ENCODE measurements at places on chromosomes 4 and X.
A peak's percentile ranks its signal among the peaks of the same experiment; 100 is the strongest.

GRCh38 chr4:71559957-71560571 is 221.2 kb downstream of the SLC4A4 start:
- DNase-seq, result no peak

- DNase-seq, result no peak
Measured at GRCh38 chrX:119622356-119623232, 16.4 kb upstream of the NKRF start.

DNA sequence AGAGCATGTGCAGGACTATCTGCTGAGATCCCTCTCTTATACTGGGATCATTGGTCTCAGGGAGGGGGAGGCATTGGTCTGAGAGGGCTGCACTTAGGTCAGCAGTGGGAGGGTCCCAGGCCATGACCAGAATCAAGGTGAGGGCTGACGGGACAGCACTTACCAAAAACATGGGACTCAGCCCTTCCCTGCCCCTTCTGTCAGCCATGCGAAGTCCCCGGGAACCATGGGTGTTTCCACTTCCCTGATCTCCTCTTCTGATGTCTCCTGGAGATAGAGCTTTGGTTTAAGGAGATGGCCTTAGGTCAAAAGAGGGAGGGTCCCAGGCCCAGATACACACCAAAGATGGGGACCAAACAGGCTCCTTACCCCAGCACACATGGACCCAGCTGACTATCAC is 12.9 kb upstream of the HSFX1 start:
- DNase-seq, result no peak

DNA sequence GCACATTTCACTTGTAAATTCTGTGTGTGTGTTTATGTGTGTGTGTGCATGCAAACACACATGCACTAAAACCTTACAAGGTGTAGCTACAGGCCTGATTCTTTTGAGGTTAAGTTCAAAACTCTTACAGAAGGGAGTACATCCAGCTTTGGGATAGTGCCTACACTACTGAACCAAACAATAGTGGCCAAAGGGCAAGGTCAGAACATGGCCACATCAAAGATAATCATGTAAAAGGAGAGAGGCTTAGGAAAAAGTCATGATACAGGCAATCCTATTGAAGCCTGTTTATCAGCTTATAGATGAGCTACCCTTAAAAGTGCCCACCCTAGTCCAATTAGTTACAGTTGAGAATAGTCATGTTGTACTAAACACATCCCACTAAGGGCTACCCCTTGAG is 139.6 kb downstream of the IDS start:
- no peak for DNase-seq

GRCh38 chr4:105462576-105462975 is 11.3 kb downstream of the PPA2 start:
- no peak for DNase-seq

DNA sequence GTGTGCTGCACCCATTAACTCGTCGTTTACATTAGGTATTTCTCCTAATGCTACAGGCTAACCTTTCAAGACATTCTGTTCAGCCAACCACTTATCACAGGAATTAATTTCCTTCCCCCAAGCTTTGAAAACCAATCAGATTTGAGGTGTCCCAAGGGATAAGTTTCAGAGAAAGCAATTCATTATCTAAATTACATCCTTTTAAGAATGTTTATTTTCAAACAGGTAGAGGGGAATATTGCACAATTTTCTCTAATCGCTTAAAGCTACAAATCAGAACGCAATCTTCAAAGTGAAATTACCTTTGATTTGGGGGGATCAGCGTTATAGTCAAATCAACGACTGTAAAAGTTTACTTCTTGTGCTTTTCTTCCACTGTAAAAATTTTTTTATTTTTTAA is 1.6 kb downstream of the CLOCK start:
- DNase-seq, result peak; percentile 50

DNA sequence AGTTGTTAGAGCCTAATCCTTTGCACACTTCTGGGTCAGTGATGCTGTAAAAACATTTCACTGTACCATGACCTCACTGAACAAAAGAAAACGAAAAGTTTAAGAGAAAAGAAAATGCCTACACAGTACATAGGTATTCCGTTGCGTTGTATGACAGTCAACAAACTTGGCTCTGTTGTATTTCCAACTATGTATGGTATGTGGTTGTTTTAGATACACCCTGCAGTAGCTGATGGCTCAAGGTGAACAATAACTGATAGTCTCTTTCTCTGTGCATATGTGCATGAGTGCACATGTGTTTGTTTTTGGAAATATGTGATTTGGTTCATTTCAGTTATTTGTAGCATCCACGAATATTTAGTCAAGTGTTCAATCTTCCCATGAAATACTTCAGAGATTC is 176.0 kb downstream of the BMPR1B start:
- no peak for DNase-seq

GRCh38 chr4:52263607-52264006 is 212.5 kb downstream of the SPATA18 start:
- DNase-seq, result peak; percentile 49

- DNase-seq, result no peak
Measured at GRCh38 chrX:24204958-24205357, 55.4 kb downstream of the ZFX start.

- peak; percentile 51 for DNase-seq
Measured at GRCh38 chrX:107565931-107566603, 62.2 kb upstream of the PRPS1 start.

- DNase-seq, result peak; percentile 87
Measured at GRCh38 chr4:165631208-165631894, 241.7 kb upstream of the TLL1 start.

DNA sequence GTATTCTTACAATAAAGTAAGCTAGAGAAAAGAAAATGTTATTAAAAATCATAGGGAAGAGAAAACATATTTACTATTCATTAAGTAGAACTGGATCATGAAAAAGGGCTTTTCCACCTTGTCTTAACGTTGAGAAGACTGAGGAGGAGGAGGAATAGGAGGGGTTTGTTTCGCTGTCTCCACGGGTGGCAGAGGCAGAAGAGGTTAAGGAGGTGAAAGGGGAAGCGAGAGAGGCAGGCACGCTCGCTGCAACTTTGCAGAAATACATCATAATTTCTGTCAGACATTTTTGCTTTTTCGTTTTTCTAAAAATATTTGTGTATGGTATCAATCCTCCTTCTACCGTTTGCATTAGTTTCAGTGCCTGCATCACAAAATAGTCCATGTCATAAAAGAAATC is 2375.1 kb upstream of the AGA start:
- DNase-seq, result no peak

DNA sequence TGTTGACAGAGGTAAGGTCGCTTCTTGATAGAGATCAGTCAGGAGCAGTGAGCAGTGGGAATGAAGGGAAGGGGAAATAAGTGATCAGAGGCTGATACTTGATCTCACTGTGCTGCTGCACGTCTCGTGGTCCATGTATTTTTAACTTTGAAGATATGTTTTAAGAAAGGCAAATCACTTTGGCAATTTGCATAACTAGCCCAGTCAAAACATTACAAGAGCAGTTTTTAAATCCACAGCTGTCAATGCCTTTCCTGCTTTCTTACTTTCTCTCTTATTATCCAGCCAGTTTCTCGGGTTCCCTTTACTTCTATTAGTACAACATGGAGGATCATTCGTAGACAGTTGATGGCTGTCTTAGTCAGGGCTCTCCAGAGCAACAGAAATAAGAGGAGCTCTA is 472.8 kb downstream of the TMA16 start:
- DNase-seq, result no peak

DNA sequence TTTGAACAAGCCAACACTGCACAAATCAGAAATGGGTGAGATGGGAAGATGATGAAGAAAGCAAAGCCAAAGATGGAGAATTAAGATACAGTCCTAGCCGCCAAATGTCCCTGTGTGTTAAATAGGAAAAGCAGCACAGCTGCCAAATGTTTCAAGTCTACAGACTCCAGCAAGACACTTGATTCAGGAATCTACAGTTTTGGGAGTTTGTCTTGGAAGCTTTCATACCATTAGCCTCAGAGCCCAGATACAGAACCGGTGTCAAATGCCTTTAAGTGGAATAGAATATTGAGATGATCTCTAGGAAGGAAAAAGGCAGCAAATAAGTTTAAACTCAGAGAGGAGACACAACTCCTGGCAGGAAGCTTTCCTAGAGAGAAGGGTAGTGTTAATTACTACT is 30.3 kb downstream of the OPHN1 start:
- DNase-seq, result no peak

DNA sequence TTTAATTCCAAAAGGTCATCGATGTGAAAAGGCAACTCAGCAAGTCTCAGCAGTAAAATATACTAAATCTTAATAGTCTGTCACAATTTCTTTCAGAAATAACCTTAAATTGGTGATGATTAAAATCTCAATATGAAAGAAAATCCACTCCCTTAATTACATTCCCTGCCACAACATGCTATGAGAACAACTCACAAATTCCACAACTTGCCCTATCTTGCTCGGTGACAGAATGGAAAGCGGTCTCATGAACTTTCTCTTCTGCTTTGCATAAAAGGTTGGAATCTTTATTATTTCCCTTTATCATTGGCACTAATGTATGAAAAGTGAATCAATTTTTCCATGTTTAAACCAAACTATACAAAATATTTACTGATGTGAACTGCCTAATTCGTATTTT is 380.8 kb downstream of the TMA16 start:
- DNase-seq, result peak; percentile 69

DNA sequence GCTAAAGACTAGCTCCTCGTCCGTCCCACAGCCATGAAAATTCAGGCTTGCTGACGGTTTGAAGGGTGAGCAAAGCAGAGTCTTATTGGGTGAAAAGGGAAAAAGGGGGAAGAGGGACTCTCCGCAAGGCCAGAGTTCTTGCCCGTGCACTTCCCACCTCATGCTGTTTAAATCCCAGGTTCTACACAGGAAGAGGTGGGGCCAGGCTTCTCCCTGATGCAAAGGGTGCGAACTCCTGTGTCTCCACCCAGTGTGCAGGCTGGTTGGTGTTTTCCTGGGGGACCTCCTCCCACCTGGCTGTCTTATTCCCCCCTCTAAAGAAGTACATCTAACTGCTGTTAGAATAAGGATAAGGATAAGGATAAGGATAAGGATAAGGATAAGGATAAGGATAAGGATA is 18.0 kb upstream of the LANCL3 start:
- DNase-seq, result no peak

DNA sequence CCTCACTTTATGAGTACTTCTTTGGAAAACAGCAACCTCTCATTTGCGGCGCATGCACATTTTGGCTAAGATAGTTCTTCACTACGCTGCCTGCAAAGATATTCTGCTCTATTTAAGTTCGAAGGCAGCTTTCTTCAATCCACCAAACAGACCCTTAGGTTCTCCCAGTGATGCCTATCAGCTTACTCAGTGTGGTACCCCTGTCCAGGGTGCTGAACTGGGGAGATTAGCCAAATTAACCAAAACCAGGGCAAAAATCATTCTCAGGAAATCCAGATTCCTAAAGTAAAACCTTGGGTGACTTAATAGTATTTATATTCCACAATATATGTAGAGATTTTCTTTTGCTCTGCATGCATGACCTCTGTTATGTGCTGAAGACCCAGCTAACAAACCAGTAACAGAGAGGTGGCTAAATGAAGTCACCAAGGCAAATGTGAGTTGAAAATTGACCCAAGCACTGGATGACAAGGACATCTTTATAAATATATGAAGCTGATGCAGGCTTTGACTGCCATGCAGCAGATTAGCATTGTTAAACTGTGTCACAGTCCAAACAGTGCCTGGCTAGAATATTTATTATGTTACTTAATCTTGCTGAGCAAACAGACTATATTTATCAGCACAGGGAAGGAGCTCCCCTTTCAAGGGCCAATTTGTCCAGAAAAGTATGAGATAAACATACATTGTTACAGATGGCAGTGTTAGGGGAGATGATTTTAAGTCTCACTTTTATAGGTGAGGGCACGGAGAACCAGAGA is 418.2 kb downstream of the STIM2 start:
- DNase-seq, result peak; percentile 2

DNA sequence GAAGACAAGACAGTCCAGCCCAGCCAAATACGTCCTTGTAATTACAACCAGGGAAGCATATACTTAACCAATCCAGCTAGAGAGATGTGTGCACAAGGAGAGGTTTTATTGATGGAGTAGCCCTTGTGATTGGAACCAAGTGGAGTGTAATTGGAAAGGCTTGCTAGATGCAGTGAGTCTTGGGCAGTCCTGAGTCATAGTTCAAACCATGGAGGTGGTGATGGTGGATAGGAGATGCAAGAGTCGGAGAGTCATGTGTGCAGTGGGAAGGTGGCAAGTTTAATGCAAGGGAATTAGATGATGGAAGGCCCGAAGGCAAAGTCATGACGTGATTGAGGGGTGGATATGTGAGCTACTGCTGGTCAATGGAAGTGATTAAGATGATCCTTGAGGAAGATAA is 63.7 kb downstream of the PHEX start:
- no peak for DNase-seq

DNA sequence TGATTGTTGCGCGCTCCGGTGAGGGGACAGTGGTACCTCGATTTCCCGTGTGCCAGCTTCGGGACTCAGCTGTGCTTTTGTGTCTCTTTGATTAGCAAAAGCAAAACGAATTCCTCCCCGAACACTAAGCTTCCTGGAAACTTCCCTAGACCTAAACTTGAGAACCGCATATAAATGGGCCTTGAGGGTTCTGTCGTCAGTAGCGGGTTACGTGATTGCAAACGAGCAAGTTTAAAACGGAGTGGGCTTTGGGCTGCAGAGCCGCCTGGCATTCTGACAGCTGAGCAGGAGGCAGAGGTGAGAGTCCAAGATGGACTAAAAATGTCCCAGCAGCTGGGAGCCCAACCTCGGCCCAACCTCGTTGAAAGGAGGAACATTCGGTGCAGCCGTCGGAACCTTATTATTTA is 1.2 kb upstream of the TAPT1 start:
- DNase-seq, result peak; percentile 9

- peak; percentile 69 for DNase-seq
Measured at GRCh38 chrX:20595928-20596575, 329.3 kb upstream of the RPS6KA3 start.

DNA sequence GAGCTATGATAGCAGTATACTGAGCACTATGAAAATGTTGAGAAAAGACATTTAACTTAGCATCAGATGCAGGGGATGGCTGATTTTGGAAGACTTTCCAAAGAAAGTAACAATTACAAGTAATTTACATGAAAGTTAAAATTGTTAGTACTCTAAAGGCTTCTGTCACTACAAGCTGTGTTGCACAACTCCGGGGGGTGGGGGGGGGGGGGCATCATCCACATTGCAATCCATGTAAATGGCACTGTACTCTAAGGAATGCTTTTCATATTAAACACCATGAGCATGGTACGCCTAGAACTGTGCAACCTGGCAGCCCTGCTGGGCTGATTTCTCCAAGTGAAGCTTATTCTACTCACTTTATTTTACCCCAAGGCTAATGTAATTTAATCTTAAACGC is 363.4 kb downstream of the TMA16 start:
- DNase-seq, result no peak

DNA sequence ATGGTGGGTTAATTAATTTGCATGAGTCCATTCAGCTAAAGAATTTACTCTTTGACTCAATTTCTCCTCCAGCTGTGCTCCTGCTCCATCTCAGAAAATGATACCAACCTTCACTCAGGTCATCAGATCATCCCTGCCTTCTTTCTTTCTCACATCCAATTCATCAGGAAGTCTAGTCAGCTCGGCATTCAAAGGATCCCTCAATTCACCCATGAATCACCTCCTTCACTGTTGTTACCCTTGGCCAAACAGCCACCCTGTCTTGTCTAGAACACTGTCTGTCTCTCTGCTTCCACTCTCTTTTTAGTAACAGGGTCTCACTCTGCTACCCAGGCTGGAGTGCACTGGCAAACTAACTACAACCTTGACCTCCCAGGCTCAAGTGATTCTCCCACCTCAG is 337.4 kb upstream of the SFRP2 start:
- DNase-seq, result peak; percentile 55

- peak; percentile 23 for DNase-seq
Measured at GRCh38 chr4:80362578-80363181, 27.1 kb downstream of the CFAP299 start.
